ENCODE measurements at places on chromosomes 3 and 15.
A peak's percentile ranks its signal among the peaks of the same experiment; 100 is the strongest.

DNA sequence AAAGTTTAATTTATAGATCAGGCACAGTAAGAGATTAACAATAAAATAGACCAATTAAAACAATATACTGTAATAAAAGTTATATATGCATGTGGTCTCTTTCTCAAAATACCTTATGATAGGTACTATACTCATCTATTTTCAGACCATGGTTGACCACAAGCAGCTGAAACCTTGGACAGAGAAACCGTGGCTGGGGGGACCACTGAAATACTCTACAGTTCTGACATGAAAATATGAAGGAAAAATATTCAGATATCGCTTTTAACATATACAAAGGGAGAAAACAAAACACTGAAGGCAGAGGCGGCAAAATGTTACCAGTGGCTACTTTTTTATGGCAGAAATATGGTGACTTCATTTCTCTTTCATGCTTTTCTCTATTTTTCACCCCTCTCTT, 114.0 kb downstream of the PDZRN3 start:
- no peak for DNase-seq

DNA sequence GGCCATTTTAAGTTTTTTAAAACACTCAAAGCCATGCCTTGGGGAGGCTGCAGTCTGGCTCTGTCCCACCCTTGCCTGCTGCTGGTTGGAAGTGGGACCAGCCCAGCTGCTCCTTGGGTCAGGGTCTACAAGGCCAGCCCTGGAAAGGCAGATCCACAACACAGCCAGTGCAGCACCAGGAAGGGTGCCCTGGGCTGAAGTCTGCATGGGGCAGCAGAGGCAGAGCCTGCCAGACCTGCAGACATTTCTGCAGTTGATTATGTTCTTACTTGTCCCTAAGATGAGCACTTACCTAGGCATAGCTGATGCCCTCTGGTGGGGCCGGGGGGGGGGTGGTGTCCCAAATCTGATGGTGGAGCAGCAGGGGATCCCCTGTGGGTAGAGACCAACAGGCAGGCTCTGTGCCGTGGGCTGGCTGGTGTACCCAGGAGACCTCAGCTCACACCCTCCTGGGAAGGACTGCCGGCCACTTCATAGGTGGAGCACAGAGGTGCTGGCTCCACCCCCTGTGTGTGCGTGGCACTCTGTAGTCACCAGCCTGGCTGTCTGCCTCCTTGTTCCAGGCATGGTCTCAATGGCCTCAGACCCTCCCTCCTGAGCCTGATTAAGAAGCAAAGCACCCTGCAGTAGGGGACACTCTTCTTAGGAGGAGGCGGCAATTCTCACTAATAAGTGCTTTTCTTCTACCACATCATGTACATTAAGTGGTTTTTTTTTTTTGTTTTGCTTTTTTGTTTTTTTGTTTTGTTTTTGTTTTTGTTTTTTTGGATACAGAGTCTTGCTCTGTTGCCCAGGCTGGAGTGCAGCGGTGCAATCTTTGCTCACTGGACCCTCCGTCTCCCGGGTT, 97.4 kb upstream of the KLF13 start:
- DNase-seq: no peak

DNA sequence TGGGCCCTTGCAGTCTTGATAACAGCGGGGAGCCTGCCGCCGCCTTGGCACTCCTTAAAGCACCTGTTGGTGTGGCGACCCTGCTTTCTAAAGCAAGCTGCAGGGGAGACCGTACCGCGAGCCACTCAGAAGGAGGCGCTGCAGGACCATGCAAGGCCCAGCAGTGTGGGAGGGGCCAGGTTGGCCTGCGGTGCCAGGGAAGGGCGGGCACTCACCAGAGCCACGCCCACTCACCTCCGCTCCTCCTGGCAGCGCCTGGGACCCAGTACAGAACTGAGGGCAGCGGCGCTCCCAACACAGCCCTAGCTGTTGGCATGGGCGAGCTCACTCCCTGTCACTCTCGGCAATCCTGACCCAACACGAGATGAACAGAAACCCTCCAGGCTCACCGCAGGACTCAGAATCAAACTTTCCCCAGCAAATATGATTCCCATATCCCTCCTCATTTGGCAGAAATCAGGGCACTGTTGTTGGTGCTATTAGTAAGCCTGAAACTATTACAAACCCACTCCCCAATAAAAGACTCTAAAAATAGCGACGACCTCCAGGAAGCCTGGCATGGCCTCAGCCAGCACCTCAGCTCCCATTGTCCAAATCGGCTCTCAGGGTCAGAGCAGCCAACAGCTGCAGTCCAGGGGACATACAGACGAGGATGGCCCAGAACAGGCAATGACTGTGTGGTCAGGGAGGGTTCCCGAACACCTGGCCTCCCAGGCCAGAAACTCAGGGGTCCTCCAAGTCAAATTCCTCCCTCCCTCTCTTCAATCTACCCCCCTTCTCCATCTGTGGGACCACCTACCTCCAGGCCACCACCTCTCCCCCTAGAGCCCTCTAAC, 77.2 kb downstream of the TBC1D2B start:
- peak; percentile 41 for DNase-seq

GRCh38 chr15:46222826-46223225, 588.0 kb downstream of the SQOR start:
- no peak for DNase-seq

- peak; percentile 69 for DNase-seq
Observed at GRCh38 chr15:38707802-38708671, 143.4 kb upstream of the RASGRP1 start.

GRCh38 chr3:136281966-136282520, 31.9 kb downstream of the PCCB start:
- DNase-seq: no peak

- no peak for DNase-seq
Observed at GRCh38 chr3:191087391-191087790, 111.7 kb upstream of the OSTN start.

DNA sequence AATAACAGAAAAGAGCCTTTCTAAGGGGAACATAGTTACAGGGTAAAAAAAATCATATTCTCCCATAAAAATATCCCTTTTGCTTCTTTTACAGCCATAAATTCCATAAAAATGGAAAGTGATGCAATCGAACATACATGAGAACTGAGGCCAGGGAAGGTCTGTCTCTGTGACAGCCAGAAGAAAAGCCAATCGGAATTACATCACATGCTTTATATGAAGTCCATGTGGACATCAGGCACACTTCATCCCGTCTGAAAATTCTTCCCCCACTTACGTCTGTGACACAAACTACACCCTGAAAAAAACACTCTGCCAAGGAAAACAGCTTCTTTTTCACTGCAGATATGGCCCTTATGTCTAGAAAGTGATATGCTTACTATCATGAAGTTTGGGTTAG, 323.5 kb downstream of the ERC2 start:
- DNase-seq: no peak

DNA sequence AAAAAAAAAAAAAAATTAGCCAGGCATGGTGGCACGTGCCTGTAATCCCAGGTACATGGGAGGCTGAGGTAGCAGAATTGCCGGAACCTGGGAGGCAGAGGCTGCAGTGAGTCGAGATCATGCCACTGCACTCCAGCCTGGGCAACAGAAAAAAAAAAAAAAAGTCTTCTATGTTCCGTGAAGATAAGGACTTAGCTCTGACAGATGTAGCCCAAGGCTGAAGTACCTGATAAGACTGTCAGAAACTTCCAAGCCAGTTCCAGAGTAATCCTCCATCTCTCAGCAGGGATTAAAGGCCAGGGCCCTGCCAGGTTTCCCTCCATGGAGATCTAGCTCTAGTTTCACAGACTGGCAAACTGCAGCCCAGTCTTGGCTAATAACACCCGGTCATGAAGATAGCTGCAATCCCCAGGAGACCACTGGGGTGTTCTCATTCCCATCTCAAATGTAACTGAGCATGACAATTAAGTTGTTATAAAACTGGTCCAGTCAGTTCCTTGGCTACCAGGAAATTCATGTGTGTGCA, 8.5 kb downstream of the CDCP1 start:
- no peak for DNase-seq

- no peak for DNase-seq
Observed at GRCh38 chr15:70410371-70410985, 312.8 kb upstream of the TLE3 start.

- no peak for DNase-seq
Observed at GRCh38 chr3:159182961-159183360, 381.1 kb downstream of the MFSD1 start.

DNA sequence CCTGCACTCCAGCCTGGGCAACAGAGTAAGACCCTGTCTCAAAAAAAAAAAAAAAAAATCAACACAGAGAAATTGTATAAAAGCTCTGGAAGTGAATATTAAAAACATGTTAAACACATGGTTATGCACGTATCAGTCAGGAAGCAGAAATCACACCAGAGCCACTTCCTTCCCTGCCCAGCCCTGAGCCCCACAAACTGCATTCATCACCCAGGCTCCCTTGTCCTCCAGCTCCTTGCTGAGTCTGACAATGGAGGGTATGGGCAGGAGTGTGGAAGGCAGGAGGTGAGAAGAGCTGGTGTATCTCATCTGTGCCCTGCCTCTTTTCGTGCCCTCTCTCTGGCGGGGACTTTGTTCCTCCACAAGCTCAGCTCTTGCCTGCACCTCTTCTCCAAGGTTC, 12.1 kb upstream of the LOXL1 start:
- no peak for DNase-seq

DNA sequence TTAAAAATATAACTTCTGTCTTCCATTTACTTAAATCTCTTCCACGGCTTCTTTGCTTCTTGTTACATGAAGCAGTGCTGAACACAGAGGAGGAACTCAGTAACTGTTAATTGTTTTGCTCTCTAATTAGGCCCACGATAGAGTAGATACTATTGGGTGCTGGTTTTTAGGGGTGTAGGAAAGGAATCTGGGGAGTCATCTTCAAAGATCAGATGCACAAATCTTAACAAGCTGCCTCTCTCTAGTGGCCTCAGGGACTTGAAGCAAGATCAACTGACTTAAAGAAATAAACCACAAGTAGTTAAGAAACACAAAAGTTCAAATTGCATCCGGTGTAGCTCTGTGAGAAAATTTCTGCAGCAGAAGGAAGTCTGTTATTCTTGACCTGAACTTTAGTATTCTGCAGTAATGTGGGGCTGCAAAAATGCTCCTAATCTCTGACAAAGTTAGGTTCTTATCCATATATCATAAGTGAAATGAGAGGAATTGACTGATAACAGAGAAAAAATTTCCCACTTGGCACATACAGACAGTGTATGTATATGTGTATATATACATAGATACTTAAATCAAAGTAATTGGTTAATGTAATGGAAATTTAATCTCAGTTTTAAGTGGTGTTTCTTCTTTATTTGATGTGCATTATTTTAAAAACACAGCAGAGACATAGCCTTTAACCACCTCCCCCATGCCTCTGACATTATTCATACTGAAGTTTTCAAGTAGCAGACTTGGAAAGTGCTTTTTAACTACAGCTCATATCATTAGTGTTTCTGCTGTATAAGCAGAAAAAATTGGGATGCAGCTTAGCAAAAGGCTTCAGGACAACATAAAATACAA, 51.8 kb downstream of the CHST2 start:
- peak; percentile 64 for DNase-seq

GRCh38 chr15:50562735-50563640, 16.5 kb upstream of the USP50 start:
- DNase-seq: no peak
